ENCODE measurements at places on chromosomes 2 and 18.

DNA sequence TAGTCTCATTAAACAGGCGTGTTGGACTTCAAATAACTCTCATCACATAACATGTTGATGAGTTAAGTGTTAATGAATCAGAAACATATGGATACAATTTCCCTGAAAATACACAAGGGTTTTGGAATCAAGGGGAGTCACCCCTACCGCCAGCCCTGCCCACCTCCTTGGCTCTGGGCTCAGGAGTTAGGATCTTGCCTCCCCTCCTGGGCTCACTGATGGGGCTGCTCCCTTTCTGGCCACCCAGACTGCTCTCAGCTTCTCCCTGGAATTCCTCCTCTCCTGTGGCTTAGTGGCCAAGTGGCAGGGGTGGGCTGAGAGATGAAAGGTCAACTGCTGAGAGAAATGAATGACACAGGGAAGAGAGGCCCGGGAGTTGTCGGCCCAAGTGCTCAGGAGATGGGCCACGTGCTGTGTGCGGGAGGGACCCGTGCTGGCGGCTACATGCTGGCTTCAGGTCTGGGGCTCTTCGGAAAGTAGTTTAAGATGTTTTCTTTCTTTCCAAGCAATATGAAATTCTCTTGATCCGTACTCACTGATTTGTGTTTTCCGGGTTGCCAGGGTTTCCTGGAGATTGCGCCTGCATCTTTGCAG, 55.8 kb upstream of the TNP1 start:
- no peak overlapping the region for H3K4me3 ChIP-seq
- DNase-seq: no peak
- peaks cover 30% of the 10 kb centered on the region for H3K4me1 ChIP-seq
- peaks cover 14% of the 10 kb centered on the region for H3K27me3 ChIP-seq
- H3K27ac ChIP-seq: no peak overlapping the region

GRCh38 chr18:74153377-74153776, 5.1 kb downstream of the TIMM21 start:
- peaks cover 61% of the 10 kb centered on the region for H3K4me1 ChIP-seq
- peaks cover under 1% of the 10 kb centered on the region for H3K27me3 ChIP-seq
- H3K36me3 ChIP-seq: peaks cover 46% of the 10 kb centered on the region
- H3K4me3 ChIP-seq: no peak overlapping the region
- DNase-seq: no peak
- no peak overlapping the region for H3K27ac ChIP-seq

DNA sequence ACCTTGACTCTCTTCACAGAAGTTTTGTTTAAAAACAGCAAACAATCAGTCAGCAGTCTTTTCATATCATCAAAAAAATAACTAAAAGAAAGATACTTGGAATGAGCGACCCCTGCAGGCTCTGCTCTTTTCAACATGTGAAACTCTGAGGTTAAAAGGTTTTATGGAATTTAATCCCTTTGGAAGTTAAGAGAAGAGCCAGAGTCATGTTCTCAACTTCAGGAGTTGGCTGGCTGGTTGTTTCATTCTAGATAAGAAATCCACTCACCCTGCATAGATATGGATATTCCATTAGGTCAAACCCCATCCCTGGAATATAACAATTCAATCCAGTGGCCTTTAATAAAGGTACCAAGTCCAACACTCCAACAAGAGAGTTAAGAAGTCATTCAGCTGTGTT, 115.6 kb upstream of the RMDN2 start:
- H3K36me3 ChIP-seq: peaks cover 35% of the 10 kb centered on the region
- DNase-seq: peak; percentile 62
- no peaks in the 10 kb centered on the region for H3K27me3 ChIP-seq
- H3K4me1 ChIP-seq: peaks cover 39% of the 10 kb centered on the region
- H3K4me3 ChIP-seq: peak overlapping the region; percentile 14

DNA sequence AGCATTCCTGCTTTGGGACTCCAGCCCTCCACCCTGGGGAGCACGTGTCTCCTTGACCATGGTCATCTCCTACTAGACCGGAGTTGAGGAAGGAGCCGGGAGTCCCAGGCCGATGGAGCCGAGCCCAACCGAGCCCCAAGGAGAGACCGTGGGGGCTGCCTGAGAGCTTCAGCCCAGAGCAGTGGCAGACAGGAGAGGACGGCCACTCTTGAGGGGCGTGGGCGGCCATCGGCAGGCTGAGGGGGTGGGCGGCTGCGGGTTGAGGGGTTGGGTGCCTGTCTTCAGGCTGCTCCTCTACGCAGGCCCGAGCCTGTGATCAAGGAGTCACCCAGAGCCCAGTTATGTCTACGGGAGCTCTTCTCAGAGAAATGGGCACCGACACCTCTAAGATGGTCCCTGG, 158.7 kb downstream of the PXDN start:
- H3K4me3 ChIP-seq: no peak overlapping the region
- DNase-seq: no peak
- H3K4me1 ChIP-seq: peaks cover 8% of the 10 kb centered on the region
- peaks cover 12% of the 10 kb centered on the region for H3K27me3 ChIP-seq
- peaks cover 7% of the 10 kb centered on the region for H3K36me3 ChIP-seq
- no peak overlapping the region for H3K27ac ChIP-seq

DNA sequence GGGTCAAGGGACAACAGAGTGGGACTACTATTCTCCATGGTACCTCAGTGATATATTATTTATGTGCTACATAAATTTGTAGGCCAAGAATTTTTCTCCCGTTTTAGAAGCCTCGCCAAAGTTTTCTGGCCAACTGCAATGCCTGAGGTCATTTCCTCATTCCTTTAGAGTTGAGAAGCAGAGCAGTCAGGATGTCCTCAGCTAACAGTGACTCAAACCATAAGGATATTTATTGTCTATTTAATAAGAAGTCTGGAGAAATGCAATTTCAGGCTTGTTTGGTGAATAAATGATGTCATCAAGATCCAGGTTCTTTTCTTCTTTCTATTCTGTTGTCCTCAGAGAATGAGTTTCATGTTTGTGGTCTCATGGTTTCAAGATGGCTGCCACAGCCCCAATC, 91.0 kb downstream of the ADCYAP1 start:
- H3K4me1 ChIP-seq: peaks cover 10% of the 10 kb centered on the region
- peak overlapping the region; percentile 77 for H3K27ac ChIP-seq
- 0 out of 2 replicates have a peak, but pooled peaks cover 10% of the 10 kb centered on the region for H3K36me3 ChIP-seq
- peak; percentile 3 for DNase-seq

DNA sequence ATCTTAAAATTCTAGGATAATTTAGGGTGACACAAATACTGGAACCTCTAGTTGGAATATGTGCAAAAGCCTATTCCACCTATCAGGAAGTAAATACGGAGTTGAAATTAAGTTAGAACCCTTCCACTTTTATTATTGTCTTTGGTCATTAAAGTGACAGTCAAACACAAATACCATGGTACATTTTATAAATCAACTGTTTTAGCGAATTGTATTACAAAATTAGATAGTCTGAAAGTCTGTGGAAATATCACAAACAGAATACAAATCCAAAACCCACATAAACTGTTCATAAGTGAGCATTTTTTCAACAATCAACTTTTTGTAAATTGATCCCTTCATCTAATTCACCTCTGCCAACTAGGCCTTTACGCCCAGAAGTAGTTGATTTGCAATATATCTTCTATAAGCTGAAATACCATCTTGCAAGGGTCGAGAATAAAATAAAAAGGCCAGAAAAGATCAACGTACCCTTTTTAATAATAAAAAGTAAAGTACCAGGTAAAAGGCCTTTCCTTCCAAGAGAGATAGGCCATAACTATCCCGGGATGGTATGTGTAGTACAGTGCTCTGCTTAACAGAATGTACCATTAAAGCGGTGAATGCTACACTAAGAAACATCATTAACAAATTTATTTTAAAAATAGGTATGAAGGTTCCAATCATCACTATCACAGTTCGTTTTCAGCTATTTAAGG, 1.3 kb downstream of the USP34 start:
- peak overlapping the region; percentile 93 for H3K4me3 ChIP-seq
- peaks cover 22% of the 10 kb centered on the region for H3K4me1 ChIP-seq
- peak overlapping the region; percentile 86 for H3K27ac ChIP-seq
- DNase-seq: no peak
- peaks cover 14% of the 10 kb centered on the region for H3K36me3 ChIP-seq

GRCh38 chr2:98324181-98324580, 22.1 kb upstream of the CNGA3 start:
- peak overlapping the region; percentile 60 for H3K4me3 ChIP-seq
- H3K27me3 ChIP-seq: peaks cover 4% of the 10 kb centered on the region
- H3K4me1 ChIP-seq: peaks cover 23% of the 10 kb centered on the region
- DNase-seq: peak; percentile 56

DNA sequence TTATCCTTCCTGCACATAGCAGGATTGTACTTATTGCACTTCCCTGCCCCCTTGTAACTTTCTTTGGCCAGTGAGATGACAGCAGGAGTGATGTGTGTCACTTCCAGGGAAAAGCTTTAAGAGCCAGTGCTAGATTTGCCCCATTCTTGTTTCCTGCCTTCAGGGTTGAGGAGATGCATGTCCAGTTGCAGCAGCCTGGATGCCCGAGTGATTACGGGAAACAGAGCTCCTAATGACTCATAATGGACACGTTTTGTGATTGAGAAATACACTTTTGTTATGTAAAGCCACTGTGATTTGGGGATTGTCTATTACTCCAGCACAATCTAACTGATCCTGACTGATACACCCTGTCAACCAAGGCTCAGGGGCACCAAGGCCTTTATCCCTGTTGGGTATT, 5.0 kb upstream of the TET3 start:
- peak; percentile 85 for DNase-seq
- peaks cover 4% of the 10 kb centered on the region for H3K27me3 ChIP-seq
- H3K4me3 ChIP-seq: peak overlapping the region; percentile 10
- H3K4me1 ChIP-seq: peaks cover 43% of the 10 kb centered on the region

DNA sequence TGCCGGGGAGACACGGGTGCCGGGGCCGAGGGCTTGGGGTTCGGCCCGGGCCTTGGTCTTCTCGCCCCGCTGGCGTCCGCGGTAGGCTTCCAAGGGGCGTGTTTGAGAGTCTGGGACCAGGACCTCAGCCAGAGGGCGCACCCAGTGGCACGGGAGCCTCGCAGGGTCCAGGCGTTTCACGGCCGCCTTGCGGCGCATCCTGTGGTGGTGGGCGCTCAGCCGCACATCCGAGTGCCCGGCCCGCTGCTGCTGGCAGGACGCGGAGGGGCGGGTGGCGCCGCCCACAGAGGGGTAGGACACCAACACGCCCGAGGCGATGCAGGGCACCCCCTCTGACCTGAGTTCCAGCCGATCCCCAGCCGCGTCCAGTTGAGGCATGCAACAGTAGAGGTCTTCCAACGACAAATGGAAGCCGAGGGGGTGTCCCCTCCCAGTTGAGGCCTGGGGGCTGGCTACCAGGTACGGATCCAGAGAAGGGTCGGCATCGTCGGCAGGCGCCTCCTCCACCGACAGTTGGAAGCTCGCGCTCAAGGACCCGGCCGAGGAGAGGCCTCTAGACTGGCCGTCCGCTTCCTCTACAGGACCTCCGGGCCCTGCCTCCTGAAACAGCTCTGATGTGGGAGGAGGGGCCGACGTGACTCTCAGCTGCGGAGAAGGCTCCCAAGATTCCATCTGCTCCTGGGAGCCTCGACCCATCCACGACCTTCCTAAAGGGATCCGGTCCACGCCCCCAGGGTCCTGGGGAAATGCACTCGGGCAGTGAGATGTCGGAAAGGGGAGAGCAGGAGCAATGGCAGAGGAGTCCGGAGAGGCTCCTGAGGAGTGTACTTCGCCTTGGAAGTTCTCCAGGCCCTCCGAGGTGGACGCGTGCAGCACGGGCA, 6.3 kb downstream of the C2orf81 start:
- no peaks in the 10 kb centered on the region for H3K36me3 ChIP-seq
- H3K4me3 ChIP-seq: peak overlapping the region; percentile 73
- no peak for DNase-seq
- H3K27me3 ChIP-seq: no peaks in the 10 kb centered on the region
- H3K27ac ChIP-seq: peak overlapping the region; percentile 18

DNA sequence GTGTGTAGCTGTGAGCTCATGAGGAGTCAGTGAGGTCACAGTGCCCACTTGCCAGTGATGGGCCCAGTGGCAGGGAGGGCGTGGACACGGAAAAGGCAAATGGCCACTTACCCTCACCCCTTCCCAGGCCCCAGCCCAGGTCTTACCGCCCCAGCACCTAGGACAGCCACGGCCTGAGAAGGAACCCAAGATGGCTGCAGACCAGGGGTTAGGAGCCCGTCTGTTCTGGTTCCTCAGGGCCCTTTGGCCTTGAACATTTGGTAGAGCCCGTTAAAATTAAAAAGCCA, 74.1 kb downstream of the EMX1 start:
- no peak overlapping the region for H3K27ac ChIP-seq
- peaks cover 10% of the 10 kb centered on the region for H3K4me1 ChIP-seq

DNA sequence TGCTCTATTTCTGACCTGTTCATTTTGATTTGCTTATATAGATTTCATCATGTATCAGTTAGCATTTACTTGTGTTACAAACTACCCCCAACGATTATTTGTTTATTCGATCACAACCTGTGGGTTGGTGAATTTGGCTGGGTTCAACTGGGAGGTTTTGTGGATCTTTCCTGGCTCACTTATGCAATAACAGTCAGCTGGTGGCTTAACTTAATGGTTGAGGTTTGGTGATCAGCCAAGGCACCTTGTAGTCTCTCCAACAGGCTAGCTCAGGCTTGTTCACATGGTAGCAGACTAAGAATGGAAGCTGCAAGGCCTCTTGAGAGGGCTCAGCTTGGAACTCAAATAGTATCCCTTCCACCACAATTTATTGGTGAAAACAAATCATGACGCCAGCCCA, 5.4 kb upstream of the PUM2 start:
- H3K36me3 ChIP-seq: 0 out of 2 replicates have a peak, but pooled peaks cover 5% of the 10 kb centered on the region
- H3K27me3 ChIP-seq: no peaks in the 10 kb centered on the region
- H3K27ac ChIP-seq: no peak overlapping the region
- H3K4me1 ChIP-seq: peaks cover 7% of the 10 kb centered on the region
- DNase-seq: peak; percentile 52

DNA sequence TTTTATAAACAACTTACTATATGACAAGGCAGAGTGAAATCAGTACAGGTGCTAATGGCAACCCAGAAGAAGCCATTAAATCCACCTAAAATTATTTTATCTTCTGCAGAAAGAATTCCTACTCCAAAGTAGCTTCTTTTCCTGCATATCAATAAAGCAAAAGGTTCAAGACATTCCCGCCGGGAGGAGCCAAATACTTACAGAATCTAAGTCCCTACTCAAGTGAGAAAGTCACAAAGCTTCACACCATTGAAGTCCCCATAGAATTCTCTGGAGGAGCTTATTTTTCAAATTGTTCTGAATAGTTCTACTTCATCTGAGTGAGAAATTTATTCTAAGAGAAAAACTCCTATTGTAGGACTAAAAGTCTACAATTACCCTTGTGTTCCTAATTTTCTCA, 233.7 kb upstream of the HNRNPA3 start:
- no peak for DNase-seq
- H3K4me3 ChIP-seq: no peak overlapping the region
- H3K4me1 ChIP-seq: no peaks in the 10 kb centered on the region
- no peak overlapping the region for H3K27ac ChIP-seq

DNA sequence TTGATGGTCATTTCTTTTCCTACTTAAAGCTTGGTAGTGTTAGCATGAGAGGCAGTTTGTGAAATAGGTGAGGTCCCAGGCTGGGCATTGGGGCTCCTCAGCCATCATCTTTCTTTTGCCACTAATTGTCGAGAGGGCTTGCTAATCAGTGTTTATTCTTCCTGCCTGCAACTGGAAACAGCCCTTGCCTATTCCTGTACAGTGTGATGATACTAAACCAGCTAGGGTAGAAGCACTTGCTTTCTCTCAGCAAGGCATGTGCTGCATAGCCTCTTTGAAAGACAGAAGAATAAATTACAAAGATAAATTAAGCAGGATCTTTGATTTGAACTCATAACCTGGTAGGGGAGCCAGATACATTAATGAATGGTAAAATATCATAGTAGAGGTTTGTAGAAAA, 16.6 kb upstream of the GPBAR1 start:
- H3K27me3 ChIP-seq: peaks cover 4% of the 10 kb centered on the region
- no peak for DNase-seq
- no peak overlapping the region for H3K27ac ChIP-seq
- no peak overlapping the region for H3K4me3 ChIP-seq
- H3K36me3 ChIP-seq: peaks cover 19% of the 10 kb centered on the region

Data from HFFc6 (cell line).